Fibroblast of skin of right biceps (primary cell): ENCODE measurements at places on chromosomes 7 and 10.

DNA sequence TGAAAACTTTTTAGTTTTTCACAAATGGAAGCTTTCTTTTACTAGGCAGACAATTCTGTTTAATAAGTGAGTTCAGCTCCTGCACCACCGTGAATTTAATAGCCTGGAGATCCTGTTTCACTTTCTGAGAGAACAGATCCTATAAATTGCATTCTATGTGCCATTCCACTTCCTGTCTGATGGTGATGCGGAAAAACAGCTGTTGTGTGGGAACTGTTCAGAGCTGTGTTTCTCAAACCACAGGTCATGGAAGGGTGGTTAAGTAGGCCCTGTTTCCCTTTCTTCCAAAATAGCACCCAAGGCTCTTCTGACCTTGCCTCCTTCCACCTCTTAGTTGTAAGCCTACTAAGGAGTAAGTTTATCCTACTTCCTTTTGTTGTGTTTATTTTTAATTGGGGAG, 97.2 kb upstream of the DKK1 start:
- DNase-seq, result peak; percentile 69

DNA sequence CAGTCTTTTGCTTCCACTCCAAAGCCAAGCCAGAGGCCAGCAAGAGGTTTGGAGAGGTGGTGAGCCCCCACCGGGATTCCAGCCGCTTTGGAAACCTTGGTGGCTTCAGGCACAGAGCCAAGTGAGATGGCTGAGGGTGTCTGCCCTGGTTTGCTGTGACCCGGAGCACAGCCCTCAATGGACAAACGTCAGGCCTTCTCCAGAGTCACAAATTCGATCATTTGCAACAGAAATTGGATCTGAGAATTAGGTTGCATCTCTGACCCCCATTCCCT, 885 bp upstream of the NKX1-2 start:
- DNase-seq, result no peak

GRCh38 chr7:44827567-44827966, 20.3 kb downstream of the H2AZ2 start:
- DNase-seq, result no peak

DNA sequence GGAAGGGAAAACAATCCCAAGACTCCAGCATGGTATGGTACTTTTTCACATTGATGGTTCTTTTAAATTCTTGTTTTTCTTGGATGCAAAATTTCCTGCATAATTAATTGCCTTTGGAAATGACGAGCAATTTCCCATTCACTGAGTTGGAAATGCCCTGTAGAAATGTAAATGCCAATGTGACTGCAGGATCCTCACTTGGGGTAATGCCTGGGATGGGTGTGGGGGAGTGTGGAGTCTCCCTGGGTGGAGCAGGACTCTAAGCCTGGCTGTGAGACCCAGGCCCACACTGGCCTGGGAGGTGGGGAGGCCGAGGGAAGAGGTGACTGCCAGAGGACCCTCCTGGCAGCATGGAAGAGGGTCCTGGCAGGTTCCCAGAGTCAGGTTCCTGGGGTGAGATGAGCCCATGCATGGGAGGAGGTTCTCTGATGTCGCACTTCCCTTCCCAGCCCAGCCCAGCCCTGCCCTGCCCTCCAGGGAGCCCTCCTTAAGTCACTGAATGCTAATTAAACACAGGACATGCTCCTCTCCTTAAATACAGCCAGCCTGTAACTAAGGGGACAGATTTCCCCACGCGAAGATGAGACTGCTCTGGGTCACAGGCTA, 157.9 kb downstream of the GFRA1 start:
- DNase-seq, result no peak

DNA sequence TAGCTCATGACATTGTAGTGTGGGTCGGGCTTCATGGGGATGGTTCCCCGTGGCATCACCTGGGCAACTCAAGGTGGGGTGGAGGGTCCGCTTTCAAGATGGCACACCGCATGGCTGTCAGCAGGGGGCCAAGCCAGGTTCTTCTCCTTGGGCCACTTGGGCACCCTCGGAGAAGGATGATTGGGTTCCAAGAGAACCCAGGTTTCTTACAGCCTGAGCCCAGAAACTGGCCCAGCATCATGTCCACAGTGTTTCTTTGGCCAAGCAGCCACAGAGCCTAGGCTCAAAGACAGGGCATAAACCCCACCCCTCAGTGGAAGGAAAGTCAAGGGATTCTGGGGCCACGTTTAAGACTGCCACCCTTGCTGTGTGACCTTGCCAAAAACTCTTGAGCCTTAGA, 110.6 kb downstream of the PTPN20 start:
- DNase-seq, result no peak

GRCh38 chr10:97849103-97849686, 448 bp upstream of the GOLGA7B start:
- DNase-seq, result no peak

DNA sequence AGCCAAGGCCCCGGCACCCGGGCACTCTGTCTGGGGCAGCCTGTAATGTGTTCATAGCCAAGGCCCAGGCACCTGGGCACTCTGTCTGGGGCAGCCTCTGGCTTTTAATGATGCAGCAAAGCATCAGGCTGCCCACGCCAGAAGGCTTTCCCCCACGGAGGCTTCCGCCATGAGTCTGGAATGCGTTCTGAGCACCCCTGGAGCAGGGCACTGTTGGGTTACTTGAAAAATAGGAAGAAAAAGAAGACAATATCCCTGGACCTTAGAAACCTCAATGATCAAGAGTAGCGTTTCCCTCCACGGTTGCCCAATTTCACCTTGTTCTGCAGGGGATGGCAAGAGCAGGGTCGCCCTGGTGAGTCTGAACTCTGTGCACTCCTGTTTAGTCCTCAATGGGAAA, 565.0 kb downstream of the PTPRN2 start:
- DNase-seq, result no peak

GRCh38 chr10:11882646-11883375, 59.7 kb downstream of the PROSER2 start:
- no peak for DNase-seq

GRCh38 chr10:29189256-29189655, 99.6 kb upstream of the LYZL1 start:
- DNase-seq, result no peak

DNA sequence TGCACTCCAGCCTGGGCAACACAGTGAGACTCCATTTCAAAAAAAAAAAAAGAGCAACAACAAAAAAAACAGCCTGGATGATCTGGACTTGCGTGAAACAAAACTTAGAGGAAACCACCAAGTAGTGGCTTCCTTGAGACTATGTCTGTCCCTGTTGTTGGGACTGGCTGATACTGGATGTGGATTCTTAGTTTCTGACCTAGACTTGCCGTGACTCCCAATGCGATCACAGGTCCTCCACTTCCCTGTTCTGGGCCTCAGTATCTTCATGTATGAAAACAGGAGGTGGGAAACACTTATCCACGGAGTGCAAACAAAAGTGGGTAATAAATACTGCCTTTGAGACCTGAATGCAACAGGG, 125.7 kb downstream of the PRPF18 start:
- DNase-seq, result no peak

- no peak for DNase-seq
Measured at GRCh38 chr10:93417266-93417665, 64.9 kb downstream of the MYOF start.

- DNase-seq, result no peak
Measured at GRCh38 chr7:158128572-158128971, 459.1 kb downstream of the PTPRN2 start.

DNA sequence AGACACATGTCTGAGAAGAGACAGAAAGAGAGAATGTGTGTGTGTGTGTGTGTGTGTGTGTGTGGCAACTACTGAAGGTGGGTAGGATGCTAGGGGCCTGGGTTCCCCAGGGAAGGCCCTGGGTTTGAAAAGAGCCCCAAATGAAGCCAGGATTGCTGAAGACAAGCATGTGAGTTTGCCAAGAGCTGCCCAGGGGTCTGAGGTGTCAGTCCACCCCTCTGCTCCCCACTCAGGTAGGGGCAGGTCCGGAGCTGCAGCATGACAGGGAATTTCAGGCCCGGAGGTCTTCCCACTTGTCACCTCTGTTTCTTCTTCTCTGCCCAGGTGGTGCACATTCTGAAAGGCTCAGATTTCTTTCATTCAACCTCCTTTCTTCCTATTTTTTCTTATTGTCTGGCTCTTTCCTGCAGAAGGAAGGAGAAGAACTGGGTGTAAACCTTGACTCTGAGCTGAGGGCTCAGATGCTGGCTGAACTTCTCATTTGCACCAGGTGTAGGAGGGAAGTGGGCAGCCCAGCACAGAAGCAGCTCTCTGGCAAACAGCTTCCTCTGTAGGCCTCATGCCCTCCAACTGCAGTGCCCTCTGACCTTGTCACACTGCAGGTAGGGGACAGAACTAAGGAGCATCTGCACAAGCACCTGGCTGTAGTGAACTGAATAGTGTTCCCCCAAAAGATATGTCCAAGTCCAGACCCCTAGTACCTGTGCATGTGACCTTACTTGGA, 79.6 kb upstream of the LRRC4 start:
- no peak for DNase-seq

DNA sequence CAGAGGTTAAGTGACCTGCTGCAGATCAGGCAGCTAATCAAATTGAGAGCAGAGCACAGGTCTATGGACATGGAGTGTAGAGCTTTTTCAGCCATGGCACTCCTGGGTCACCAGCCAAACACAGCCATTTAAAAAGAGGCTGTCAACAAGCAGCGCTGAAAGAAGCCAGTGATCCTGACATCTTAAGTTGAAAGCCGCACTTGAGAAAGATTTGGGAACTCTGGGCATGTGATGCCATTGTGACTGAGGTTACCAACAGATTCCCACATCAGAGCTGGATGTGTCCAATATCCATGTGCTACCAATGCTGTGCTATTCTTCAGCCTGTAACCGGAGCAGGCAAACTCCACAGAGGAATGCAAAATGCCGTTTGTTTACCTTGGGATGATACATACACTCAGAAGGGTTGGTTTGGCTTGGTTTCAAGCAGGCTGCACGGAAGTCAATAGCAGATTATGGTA, 56.2 kb upstream of the ABLIM1 start:
- DNase-seq, result peak; percentile 96

- no peak for DNase-seq
Measured at GRCh38 chr7:156440456-156440855, 200.1 kb upstream of the RNF32 start.
